ENCODE measurements at places on chromosomes 1 and 21.

- no peak for ATAC-seq
Measured at GRCh38 chr1:213409971-213410370, 358.9 kb downstream of the RPS6KC1 start.

DNA sequence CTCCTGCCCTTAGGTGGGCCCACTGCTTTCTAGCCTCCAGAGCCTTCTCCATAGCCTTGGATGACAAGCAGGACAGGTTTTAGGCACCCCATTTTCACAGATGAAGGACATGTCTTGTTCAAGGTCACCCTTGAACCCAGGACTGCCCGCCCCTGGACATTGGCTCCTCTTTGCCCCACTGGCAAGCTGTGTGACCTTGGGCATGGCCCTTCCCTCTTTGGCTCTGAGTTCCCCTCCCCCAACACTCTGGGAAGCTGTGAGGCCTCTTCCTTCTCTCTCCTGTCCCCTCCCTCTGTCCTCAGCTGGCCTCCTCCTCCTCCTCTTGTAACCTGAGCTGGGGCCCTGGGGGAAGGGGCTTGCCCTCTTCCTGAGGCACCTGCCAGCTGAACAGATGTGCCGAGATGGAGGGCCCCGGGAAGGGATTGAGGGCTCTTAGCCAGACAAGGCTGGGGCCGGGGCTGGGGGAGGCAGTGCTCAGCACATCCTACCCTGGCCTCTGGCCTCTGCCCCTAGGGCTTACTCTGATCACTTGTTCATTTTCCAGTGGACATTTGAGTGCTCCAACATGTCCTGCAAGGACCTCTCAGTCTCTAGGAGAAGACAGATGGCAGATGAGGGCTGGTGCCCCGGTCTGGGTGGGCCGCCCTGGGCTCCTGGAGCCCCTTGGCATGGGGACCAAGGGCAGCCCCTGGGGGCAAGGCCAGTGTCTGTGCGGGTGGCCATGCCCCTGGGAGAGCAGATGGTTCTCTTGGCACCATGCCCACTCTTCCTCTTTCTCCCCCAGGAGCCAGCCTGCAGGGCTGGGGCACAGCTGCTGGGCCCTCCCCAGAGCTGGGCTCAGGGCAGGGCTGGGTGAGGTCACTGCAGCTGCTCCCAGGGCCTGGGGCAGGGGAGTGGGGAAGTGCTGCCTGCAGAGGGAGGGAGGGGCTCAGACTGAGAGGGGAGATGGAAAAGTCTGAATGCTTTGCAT is 10.7 kb downstream of the FOXO6 start:
- ATAC-seq, result peak; percentile 41

DNA sequence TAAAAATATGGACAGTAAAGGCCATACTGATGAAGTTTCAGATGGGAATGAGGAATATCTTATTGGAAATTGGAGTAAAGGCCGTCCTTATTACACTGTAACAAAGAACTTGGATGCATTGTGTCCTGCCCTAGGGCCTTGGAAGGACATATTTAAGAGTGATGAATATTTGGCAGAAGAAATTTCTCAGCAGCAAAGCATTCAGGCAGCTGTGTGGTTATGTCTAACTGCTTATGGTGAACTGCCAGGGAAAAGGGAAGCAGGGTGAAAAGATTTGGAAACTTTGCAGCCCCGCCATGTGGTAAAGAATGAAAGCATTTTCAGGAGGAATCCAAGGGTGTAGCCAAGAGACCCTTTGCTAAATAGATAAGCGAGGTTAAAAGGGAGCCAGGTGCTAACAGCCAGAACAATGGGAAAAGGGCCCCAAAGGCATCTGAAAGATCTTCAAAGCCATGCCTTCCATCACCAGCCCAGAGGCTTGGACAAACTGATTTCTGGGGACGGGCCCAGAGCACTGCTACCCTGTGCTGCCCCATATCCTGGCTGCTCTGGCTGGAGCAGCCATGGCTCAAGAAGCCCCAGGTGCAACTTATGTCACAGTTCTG is 200.0 kb downstream of the PTPRU start:
- no peak for ATAC-seq

GRCh38 chr1:7425229-7425628 is 345.9 kb upstream of the VAMP3 start:
- no peak for ATAC-seq

DNA sequence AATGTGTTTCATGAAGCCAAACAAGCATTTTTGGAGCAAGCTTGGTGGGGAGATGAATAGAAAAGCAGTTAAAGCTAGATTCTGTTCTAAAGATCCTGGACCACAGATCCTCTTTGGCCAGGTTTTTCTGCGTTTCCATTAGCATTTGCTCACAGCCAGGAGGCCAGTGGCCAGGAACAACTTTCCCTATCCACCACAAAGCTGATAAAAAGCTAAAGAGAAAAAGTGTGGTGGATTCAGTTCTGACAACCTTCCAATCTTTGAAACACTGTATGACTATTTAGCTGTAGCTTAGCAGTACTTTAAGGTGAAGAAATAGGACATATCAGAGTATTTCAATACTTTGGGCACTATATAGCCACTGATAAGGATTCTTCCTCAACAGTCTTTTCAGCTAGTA is 3.0 kb upstream of the NEK7 start:
- ATAC-seq, result no peak

GRCh38 chr1:3703786-3704371 is 48.4 kb upstream of the CCDC27 start:
- no peak for ATAC-seq

DNA sequence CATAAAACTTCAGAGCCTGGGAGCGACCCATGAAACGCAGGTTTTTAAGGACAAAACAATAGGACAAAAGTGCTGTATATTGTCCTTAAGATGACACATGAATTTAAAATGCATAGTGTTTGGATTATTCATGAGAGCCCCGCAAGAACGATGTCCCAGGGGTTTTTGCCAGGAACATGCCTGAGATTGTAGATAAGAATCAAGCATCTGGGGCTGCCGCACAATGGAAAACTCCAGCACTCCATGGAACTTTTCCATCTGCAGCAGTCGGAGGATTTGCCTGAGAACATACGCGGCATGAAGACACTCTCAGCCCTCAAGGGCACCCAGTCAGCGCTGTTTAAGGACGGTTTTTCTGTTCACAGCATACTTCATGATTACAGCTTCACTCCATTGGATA is 5.3 kb upstream of the ERG start:
- ATAC-seq, result no peak

- peak; percentile 92 for ATAC-seq
Measured at GRCh38 chr1:119674835-119675289, 26.8 kb upstream of the ZNF697 start.

DNA sequence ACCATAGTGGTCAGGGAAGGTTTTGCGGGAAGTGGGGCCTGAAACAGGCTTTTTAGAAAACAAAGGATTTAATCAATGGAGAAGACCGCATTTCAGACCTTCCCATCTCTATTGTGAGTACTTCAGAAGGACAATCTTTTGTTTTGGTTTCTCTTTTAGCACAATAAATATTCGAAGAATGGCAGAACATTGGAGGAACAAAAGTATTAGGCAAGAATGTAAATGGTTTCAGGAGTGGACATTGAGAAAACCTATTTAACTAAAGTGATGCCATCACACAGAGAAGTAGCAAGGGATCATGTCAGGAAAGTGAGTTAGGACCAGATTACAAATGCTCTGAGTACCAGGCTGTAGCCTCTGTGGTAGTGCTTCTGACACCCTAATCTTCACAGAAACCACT is 26.8 kb upstream of the UBE2U start:
- ATAC-seq, result no peak

DNA sequence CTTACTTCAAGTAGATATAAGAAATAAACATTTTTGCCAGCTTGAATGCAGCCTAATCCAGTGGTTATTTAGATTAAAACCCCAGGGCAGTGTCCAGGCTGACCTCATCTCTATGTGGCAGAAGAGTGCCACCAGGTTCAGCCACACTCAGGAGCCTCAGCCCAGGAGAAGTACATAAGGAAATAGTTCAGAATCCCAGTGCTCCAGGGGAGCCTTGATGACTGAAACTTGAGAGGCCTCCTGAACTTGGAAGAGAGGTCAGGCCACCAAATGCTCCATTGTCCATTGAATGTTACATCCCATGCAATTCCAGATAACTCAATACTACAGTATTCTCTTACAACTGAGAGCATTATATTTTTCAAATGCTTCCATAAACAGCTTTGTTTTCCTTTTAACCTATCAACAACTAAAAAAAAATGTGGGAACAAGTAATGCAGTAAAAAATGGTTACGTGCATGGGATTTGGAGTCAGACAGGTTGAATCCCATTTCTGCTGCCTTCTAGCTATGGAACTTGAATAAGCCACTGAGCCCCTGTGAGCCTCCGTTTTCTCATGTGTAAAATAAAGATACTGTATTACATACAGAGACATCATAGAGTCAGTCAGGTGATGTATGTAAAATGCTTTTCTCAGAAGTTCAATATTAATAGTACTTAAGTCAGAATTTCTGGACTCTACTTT is 248.0 kb downstream of the PLPP3 start:
- no peak for ATAC-seq

- ATAC-seq, result no peak
Measured at GRCh38 chr1:204084247-204084772, 11.4 kb downstream of the SOX13 start.

- ATAC-seq, result no peak
Measured at GRCh38 chr1:109181807-109182163, 31.9 kb upstream of the SARS1 start.

GRCh38 chr1:165717918-165718515 is 19.7 kb upstream of the ALDH9A1 start:
- ATAC-seq, result peak; percentile 48

- no peak for ATAC-seq
Measured at GRCh38 chr1:20698195-20698910, 19.5 kb downstream of the KIF17 start.

DNA sequence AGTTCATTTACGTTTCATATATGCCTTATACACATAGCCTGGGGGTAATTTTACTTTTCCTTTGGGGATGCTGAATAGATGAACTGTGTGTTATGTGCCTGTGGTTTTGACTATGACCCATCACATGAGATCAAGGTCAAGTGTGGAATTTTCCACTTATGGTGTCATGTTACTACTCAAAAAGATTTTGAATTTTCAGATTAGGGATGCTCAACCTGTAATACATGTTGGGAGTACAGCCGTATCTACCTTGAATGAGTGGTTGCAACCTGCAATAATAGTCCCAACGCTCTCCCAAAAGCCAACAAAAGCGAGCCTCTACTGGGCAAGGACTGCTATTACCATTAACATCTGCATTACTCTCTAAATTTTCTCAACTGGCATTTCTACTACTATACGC is 68.5 kb upstream of the SDC3 start:
- peak; percentile 42 for ATAC-seq

DNA sequence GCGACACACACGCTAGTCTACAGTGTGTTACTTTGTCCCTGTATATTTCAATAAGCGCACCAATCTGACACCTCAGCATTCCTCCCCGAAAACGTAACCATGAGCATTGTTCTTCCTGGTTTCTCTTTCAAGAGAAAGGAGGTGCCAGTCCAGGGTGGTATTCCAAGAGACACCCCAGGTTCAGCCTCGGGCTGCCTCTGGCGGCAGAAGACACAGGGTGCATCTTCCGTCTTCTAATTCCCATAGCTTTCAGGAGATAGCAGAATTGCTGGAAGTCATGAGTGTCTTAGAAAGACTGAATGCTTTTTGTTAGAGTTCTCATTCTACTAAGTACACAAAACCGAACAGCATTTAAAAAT is 15.9 kb upstream of the RGS8 start:
- ATAC-seq, result peak; percentile 48

- ATAC-seq, result no peak
Measured at GRCh38 chr21:38809198-38809878, 3.6 kb downstream of the ETS2 start.

DNA sequence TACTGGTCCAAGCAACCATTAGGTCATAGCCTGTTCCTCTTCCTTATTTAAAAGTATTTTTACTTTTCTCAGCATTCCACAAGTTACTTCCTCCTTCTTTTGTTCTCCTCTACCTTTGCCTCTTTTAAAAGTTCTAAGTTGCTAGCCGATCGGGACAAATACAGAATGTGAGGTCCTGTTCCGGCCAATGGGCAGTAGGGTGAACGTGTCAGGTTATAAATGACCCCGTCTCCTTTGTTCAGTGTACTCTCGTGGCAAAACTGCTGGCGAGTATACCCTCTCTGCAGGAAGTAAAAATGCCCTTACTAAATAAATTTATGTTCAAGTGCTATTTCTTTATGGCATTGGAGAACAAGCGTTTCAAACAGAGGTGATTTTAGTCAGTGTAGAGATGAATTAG is 2.5 kb downstream of the ADCY10 start:
- ATAC-seq, result no peak

- ATAC-seq, result peak; percentile 30
Measured at GRCh38 chr21:35226968-35227744, 178.1 kb upstream of the RUNX1 start.

- ATAC-seq, result no peak
Measured at GRCh38 chr1:96464991-96465390, 256.6 kb upstream of the PTBP2 start.
